ENCODE measurements at places on chromosomes 2 and 18.

DNA sequence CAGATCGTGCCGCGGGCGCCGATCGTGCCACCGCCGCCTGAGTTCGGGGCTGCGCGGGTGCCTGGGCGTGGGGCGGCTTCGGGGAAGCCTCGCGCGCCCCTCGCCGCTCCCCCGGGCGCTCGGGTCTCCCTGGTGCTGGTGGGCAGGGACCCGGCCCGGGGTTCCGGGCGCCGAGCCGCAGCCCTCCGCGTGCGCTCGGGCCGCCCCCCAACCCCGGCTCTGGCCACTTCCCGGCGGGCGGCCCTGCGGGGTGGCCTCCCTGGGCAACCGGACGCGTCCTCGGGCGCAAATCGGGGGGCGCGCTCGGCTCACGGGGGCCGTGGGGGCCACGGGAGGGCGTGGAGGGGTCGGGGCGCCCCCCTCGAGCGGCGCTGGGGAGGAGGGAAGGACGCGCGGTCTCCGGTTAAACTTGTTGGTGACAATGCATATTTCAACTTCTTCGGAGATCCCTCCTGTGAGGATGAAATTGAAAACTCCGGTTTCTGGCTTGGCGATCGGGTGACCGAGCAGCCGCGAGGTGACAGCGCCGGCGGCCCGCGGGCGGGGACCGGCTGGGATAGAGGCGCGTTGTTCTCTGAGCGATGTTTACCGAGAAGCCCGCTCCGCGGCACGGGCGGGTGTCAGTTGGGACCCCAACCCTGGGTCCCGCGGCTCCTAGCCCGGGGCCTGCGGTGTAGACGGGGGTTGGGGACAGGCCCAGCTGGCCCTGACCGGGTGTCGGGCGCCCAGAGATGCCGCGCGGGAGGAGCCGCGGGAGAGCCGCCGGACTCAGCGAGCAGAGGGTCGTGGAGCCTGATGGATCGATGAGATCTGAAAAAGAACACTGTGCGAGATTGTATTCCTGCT, 676 bp downstream of the SH3BP4 start:
- no peak for DNase-seq

DNA sequence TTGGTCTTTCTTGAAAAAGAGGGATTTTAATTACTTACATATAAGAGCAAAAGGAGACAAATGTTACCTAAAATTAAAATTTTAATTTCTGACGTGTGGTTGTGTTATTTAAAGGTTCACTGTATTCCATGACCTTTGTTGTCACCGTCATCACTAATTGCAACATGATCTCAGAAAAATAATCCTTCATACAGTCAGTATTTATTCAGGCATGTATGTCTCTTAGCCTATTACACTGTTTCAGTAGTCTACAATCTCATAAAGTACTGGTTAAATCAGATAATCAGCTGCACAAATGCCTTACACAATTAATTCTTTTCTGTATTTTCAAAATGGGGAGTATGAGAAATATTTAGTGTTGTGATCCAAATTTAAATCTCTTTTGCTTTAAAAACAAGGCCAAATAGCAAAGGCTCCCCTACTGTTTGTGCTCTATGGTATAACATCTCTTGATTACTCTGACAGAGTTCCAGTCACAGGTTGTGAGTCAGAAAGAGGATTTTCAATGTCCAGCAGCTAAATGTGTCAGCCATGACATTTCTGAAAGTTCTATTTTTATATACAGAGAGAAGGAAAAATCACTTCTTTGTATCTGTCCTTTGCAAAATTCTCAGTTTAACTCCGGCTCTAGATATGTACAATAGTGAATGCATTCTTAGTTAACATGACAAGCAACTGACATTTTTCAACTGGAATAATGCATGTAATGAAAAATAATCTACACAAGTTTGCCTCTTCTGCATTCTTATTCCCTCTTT, 184.0 kb downstream of the FIGN start:
- no peak for DNase-seq

- no peak for DNase-seq
These were observed 423.6 kb upstream of the TNP1 start for GRCh38 chr2:217283460-217283859.

DNA sequence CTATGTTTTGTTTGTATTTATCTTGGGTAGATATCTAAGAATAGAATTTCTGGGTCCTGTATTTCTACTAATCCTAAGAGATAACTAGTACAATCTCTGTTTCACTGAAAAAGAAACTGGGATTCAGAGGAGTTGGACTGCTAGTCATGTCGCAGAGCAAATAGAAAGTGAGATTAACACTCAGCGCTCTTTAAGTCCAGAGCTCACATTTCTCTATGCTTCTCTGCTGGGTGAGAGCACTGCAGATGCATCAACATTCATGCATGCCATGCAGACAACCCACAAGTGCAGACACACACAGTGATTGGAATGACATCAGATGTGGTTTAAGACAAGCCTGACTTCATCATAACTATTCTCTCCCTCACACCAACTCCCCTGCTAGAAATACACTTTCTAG, 563.8 kb downstream of the TDRD15 start:
- DNase-seq, result no peak

- no peak for DNase-seq
These were observed 18.9 kb downstream of the SNORC start for GRCh38 chr2:232888839-232889529.

DNA sequence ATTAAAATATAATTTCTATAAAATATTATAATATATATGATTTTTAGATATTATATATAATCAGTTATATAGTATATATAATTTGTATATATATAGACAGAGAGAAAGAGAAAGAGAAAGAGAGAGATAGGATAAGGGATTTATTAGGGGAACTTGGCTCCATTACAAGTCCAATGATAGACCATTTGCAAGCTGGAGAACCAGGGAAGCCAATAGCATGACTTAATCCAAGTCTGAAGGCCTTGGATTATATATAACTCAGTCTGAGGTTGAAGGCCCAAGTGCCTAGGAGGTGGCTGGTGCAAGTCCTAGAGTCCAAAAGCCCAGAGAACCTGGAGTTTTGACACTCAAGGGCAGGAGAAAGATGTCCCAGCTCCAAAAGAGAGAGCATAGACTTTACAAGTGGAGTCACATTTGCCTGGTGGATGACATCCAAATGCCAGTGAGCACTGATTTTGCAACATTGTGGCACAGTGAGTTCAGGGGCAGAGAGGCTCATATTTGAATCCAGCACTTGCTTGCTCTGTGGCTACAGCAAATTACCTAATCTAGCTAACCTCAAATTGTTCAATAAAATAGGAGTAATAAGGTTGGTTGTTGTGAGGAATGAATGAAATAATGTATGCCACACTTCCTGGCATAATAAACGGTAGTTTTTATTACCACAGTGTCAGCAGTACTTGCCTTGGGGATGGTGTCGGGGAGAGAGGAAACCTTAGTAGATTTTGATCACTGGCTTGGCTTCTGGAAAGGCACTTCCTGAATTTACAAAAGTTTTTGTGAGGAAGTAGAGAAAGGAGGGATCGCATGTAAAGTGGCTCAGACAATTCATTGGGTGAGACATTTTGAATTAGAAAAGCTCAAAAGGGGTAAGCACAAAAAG, 69.6 kb upstream of the CD28 start:
- no peak for DNase-seq

GRCh38 chr18:49837889-49838288, 24.6 kb upstream of the ACAA2 start:
- no peak for DNase-seq

DNA sequence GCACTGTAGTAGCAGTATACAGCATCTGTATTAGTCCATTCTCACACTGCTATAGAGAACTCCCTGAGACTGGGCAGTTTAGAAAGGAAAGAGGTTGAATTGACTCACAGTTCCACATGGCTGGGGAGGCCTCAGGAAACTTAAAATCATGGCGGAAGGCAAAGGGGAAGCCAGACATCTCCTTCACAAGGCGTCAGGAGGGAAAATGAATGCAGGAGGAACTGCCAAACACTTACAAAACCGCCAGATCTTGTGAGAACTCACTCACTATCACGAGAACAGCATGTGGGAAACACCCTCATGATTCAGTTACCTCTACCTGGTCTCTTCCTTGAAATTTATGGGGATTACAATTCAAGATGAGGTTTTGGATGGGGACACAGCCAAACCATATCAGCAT, 25.4 kb downstream of the MAP4K4 start:
- DNase-seq, result no peak
